Urinary bladder (tissue), 4 donors: ENCODE measurements at places on chromosomes 6 and 20.

- no peak for DNase-seq
These were observed 35.6 kb downstream of the DZANK1 start for GRCh38 chr20:18431206-18431605.

DNA sequence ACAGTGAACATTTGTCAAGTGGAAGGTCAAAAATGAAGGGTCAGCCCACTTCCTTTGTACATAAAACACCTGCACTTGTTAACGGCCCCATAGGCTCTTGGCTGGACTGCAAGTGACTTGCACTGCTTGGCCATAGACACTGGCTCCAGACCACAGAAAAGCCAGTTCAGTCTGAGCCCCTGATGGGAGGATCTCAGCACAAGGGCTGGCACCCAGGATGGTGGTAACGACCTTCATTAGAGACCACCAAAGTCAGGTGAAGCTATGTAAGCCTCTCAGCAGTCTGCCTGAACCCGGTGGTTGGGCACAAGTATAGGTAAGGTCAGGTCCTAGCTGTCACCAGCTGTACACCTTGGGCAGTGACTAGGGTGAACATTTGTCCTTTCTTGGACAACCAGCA, 16.1 kb downstream of the PLAGL2 start:
- DNase-seq, result no peak

GRCh38 chr20:62143957-62144825, 622 bp downstream of the SS18L1 start:
- no peak for DNase-seq

GRCh38 chr20:3121955-3122610, 37.6 kb upstream of the AVP start:
- DNase-seq, result no peak
